ENCODE measurements at places on chromosomes 4 and X.

GRCh38 chr4:172202480-172203076 is 389.4 kb downstream of the GALNTL6 start:
- DNase-seq = no peak

GRCh38 chrX:39261446-39262147 is 460.3 kb downstream of the MID1IP1 start:
- DNase-seq = peak; percentile 10

DNA sequence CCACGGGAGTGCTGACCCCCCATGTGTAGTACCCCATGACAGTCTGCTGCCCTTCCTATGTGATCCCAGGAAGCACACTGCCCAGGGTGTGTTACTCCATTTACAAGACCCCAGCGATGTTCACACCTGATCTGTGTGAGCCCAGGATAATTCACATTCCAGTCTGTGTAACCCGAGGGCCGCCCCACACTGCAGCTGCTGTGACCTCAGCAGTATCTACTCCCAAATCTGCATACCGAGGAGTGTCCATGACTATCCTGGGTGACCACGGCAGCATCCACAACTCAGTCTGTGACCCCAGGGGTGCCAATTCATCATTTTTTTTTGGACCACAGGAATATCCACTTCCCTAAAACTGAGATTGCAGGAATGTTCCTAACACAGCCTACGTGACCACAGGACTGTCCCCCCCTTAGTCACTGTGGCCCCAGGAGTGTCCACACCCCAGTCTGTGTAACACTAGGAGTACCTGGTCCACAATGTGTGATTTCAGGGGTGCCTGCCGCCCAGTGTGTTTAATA is 7.8 kb upstream of the GLOD5 start:
- DNase-seq = no peak

GRCh38 chr4:83356899-83357661 is 22.4 kb upstream of the HPSE start:
- peak; percentile 45 for DNase-seq

DNA sequence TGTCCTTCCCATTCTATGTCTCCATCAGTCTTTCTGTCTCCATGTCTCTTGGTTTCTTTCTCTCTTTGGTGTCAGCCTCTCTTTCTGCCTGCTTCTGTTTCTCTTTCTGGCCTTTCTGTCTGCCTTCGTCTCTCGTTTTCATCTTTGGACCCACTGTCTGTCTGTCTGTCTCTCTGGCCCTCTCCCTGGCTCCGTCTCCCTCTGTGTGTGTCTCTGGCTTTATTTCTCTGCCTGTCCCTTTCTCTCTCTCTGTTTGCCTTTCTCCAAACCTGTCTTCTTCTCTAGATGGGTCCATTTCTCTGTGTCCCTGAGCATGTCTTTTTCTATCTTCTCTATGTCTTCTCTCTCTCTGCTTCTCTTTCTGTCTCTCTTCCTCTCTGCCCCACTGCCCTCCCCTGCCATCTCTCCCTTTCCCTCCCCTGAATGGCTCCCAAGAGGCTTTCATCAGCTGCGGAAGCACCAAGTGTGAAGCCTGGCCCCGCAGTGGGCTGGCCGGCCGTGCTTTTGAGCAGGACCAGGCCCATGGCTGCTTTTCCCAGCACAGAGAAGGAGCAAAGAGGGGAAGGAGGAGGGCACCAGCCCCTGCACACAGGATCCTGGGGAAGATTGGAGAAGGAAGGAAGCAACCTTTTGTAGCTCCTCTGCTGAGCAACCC is 57.4 kb downstream of the PJA1 start:
- DNase-seq = no peak

- peak; percentile 53 for DNase-seq
These were observed 15.7 kb downstream of the FHL1 start for GRCh38 chrX:136162827-136163570.

DNA sequence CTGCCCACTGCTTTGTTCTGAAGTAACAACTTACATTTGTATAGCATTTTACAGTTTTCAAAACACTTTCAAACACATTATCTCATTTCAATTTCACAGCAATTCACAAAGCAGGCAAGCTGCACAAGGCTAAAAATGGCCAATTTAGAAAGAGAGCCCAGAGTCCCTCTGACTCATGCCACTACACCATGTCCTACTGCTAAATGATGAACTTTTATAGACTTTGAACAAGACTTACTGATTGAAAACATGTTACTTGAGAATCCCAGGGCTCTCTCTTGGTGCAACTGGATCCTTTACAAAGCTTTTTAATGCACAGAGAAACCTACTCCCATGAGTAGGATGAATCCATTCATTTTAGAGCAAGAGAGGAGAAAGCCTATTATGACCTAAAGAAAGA is 5.8 kb upstream of the G3BP2 start:
- no peak for DNase-seq

DNA sequence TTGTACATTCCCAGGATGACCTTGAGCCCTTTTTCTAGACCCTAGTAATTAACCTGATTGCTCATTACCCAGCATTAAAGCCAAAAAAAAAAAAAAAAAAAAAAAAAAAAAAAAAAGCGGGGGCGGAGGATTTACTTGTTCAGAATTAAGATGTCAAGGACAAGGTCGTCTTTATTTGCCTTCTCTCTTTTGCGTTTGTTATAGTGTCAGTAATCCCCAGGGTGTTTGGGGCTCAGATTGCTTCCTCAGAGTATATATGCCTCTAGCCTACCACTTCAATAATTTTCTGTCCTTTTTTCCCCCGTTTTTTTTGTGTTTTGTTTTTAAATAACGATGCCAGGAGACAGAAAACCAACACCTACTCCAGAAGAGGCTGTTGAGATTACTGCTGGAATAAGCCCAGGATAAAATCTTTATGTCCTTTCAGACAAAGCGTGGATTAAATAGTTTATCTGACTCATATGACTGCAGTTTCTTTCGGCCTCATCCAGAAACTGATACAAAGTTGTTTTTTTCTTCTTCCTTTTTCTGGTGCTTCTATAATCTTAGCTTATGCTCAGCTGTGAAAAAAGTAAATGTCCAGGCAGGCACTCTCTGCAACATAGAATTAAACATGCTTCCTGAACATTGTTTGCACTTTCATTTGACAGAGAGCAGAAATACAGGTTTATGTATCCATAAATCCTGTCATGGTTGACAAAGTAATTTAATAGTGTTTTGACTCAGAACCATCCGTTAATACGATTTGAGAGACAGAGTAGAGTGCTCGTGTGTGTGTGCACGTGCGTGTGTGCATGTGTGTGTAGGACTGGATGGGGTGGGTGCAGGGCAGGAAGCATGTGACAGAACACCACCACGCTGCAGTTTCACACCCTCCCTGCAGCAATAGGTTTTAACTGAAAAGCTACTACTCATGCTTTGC is 138.6 kb downstream of the AFF1 start:
- peak; percentile 62 for DNase-seq

DNA sequence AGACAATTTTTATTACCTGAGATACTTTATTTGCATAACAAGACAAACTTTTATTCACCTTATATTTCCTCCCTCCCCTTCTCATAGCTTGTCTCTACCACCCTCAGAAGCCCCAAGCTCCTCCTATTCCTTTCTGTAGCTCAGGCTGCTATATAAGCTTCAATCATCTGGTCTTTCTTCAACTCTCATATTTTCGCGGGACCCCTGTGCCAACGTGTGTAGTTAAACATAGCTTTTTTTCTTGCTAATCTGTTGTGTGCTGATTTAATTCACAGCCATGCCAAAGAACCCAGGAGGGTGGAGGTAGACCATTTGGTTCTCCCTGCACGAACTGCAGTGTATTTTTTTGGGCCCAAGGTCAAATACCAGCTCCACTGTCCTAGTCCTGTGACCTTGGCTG is 21.1 kb upstream of the CD38 start:
- no peak for DNase-seq

Measured in activated naive CD4-positive, alpha-beta T cell treated with Interleukin-2 at 50 U/mL for 16 hours (primary cell).